NK-92 treated with Interleukin-12 subunit alpha and Interleukin-12 subunit beta, amount 100 ng/mL, for 24 hours (cell line): ENCODE measurements at places on chromosomes 7 and 10.

DNA sequence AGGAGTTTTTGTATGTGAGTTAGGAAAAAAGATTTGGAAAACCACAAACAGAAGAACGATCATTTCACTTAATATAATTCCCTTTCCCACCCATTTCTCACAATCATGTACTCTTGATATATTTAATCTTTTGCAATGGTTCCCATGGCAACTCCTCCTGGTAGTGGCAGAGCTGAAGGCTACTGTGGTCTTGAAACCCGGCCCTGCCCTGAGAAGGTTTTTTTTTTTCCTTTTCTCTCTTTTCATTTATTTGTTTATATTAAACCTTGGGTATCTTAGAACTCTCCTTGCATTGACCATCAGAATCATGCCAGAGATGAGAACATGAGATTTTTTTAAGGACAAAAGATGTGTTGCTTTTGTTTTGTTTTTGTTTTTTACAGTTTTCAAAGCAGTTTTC is 566.1 kb upstream of the NRP1 start:
- no peak for DNase-seq

DNA sequence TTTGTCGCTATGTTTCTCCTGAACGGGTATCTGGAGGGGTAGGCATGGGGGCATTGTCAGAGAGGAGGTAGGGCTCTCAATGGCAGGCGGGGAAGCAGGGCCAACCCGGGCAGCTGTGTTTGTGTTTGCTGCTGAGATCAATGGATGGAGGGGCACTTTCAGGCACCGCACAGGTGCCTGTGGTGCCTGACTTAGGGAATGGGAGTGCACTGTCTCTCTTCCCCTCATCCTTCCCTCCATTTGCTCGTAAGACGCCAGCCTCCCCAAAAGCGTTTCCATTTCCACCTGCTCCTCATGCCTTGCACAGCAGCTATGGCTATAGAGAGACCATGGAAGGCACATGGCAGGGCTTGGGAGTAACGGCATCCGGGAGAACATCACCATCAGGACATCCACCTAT is 615.9 kb upstream of the FOXK1 start:
- no peak for DNase-seq

GRCh38 chr10:110893559-110894179 is 21.9 kb downstream of the PDCD4 start:
- DNase-seq: no peak

GRCh38 chr7:85185424-85186082 is 1.3 kb downstream of the SEMA3D start:
- no peak for DNase-seq

DNA sequence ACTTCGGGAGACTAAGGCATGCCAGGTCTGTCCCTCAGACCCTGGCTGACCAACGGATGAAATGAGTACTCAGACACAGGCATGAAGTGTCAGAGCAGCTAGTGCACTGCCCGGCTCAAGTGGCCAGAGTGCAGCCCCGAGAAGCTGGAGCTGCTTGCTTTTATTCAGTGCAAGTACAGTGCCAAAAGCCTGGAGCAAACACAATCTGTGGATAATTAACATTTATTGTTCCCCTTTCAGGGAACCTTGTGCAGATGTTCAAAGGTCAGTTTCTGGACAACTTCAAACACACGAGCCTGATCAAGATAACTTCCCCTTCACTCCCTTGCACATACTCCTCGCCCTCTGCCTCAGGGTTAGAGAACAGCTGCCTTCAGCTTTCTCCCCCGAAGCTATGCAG is 7.9 kb upstream of the ATE1 start:
- DNase-seq: no peak
